ENCODE measurements at places on chromosomes 4 and X.

GRCh38 chr4:82388405-82388804 lies 14.6 kb upstream of the HNRNPD start:
- DNase-seq: no peak

DNA sequence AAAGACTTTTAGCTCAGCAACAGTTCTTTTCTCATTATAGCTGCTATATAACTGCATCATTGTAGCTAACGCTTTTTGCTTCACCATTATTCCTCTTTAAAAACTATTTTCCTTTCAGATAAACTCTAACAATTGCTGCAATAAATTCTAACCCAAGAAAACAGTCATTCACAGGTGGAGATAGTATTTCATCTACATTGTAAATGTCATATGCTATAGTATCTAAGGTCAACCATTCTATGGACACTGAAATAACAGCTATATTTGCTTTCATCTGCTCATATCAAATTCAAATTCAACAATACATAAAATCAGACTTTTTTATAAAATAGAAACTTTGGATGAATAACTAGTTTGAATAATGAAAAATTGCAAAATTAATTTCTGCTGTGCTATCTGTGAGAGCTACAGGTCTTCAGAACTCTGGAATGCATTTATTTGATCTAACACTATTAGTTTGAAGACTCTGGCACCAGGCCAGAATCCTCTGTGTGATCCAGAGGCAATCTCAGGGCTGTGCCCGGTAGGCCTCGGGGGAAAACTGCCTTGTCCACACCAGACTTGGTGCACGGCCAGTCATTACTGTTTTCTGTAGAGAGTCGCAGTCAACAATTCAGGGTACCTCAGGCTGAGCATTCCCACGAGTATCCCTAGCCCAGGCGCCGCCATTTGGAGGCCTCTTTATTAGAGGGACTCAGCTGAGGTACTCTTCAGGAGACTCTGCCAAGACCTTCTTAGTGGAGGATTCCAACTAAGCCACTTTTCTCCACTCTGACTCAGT lies 332.4 kb downstream of the SLC7A11 start:
- DNase-seq: no peak

GRCh38 chr4:53786632-53787031 lies 195.3 kb upstream of the LNX1 start:
- no peak for DNase-seq

DNA sequence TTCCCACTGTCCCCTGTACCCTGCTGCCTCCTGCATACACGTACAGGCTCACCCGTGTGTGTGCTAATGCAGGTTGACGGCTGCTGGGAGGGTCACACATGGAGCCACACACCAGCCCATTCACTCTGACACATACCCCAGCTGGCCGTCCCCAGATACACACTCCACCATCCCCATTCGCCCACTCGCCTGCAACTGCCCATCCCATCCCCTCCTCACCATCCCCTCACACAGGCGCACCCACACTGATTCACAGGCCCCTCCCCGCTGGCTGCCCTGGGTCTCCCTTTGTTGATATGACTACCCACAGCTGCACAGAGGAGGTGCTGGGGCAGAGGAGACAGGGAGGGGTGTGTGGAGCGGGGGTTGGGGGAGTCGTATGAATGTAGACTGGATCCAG lies 25.7 kb downstream of the PJA1 start:
- no peak for DNase-seq

GRCh38 chr4:89514811-89515210 lies 207.2 kb upstream of the GPRIN3 start:
- DNase-seq: no peak

DNA sequence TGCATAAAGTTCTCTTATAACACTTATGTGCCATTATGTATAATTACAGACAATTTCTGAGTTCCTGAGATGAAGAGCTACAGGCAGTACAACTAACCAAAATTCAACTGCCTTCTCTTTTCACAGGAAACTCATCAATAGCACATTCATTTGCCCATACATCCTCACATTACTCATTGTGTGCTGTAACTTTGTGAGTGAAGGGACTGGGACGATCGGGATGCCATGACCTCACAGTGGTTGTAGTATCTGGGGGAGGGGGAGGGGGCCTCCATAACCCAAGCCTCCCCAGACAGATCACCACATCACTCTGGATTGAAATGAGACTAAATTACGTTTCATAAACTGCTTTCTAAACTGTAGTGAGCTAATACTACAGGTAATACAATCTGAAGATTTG lies 60.7 kb downstream of the ABCG2 start:
- DNase-seq: no peak

DNA sequence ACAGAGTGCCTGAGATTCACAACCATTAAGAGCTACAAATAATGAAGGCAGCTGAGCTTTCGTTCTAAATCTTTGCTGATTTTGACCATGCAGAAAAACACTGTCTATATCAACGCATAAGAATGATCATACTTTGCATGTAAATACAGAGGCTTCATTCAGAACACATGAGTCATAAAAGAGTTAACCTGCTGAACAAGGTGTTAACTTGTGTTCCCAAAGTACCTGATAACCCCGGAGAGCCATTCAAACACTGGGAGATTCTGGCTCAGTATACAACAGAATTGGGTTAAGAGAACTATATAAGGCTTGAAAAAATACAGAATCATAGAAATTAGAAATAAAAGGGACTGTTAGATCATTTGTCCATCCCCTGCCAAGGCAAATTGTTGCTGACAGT lies 964.3 kb upstream of the TENM3 start:
- no peak for DNase-seq
